ENCODE measurements at places on chromosomes 12 and 14.

DNA sequence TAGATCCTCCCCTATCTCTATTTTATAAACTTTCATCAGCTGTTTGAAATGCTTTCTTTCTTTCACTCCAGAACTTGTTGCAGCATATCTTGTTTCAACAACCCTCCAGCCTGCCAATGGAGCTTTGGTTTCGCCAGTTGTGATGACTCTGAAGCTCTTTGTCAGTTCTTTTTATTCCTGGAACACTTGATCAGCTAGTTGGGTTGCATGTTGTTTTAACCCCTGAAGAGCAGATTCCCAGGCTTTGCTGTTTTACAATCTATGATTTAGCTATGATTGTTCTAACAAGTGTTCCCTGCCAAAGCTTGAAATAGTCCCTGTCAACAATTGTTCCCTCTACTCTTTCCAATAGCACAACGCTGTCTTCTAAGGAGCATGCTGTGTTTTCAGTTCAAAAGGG lies 50.6 kb upstream of the FUT8 start:
- DNase-seq = no peak

DNA sequence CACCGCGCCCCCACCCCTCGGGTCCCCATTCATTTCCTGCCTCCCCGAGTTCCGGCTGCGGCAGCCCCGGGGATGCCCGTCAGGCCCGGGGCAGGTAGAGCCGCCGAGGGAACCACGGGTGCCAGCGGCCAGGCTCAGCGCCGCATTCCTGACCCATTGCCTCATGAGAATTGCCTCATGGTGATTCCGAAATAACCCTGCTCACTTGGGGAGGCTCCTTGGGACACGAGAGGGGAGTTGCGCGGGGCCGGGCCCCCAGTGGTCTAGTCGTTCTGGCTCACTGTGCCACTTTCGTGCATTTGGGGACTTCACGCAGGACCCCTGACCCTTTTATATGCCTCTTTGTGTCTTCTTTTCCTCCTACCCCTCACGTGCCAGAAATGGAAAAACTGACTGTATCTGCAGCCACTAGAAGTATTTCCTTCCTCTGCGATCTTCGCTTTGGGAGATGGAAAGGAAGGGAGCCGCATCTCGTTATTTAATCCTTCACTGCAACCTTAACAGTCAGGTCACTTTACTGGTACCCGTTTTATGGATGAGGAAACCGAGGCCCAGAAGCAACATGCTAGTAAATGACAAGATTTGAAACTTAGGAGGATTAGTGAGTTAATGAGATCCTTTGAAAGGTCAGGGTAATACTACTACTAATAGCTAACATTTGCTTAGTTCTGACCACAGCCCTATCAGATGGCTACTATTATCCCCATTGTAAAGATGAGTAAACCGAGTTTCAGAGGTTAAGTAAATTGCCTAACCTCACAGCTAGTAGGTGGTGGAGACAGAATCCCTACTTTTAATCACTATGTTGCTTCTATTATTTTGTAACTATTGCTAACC lies 768 bp downstream of the PTPN11 start:
- peak; percentile 48 for DNase-seq

DNA sequence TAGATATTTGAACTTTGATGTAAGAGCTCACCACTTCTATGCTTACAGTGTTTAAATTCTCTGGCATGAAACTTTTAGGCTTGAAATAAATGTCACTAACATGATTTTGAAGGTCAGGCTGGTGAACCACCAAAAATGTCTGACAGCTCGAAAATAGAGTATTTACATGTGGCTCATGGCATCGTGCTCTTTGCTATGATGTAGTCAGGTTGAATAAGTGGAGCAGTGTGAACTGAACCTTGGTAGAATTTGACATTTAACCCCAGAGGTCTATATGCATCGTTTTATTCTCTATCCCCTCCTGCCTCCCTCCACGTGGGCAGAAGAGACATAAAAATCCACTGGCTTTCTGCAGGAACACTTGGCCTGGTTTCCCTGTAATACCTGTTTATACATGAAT lies 369.7 kb upstream of the ATP2B1 start:
- DNase-seq = no peak

GRCh38 chr12:96083020-96083719 lies 47.8 kb upstream of the LTA4H start:
- DNase-seq = no peak

GRCh38 chr12:102120886-102121285 lies 903 bp downstream of the PARPBP start:
- DNase-seq = peak; percentile 28

DNA sequence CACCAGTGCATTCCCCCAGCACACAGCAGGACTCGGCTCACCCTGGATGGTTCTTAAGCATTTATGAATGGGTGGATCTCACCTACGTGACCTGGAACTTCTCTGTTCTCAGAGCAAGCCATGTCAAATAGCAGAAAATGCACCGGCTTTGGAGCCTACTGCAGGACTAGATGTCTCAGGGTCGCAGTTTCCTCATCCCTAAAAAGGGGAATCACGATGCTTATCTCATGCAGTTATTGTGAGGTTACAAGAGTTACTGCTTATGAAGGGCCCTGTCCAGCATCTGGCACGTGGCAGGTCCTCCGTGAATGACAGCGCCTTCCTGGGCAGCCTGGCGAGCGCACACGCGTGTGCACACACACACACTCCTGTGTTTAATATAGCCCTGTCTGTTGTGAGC lies 128.5 kb downstream of the ETV6 start:
- no peak for DNase-seq

DNA sequence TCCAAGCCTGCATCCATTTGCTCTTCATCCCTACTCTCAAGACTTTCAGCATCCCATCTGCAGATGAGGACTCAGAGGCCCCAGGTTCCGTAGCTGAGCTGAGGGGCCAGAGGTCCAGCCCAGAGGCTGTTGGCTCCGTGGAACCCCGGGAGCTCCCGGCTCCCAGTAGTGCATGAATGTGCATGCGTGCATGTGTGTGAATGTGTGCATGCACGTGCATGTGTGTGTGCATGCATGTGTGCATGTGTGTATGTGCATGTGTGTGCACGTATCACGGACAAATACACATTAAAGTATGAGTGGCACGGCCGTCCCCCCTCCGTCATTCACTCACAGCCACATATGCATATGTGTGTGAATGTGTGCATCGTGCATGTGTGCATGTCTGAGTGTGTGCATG lies 149.9 kb downstream of the KIF26A start:
- no peak for DNase-seq

GRCh38 chr14:50773632-50774541 lies 57.1 kb downstream of the NIN start:
- no peak for DNase-seq

DNA sequence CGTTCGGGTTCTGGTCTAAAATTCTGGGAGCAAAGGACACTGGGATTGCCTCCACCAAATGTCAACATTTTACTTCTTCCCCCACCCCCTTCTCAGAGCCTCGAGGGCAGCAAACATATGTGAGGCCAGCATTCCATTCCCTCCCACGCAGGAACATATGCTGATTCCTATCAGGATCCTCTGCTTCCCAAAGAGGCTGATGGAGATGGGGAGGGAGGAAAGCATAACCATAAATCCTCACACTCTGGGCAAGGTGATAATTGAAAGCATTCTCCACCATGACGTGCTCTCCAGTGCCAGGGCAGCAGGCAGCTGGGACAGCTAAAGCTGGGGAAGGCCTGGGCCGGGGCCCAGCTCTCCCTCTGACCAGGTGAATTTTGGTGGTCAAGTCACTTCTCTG lies 395.0 kb downstream of the ZFP36L1 start:
- DNase-seq = no peak

GRCh38 chr12:132171968-132172521 lies 27.8 kb downstream of the NOC4L start:
- DNase-seq = no peak

All from activated CD8-positive, alpha-beta T cell treated with anti-CD3 and anti-CD28 coated beads, Interleukin-2, amount 10 ng/mL, durations not matched to agents 7 days and 5 days (primary cell).